DMS153 (cell line): ENCODE measurements at places on chromosomes 11 and 22.

- no peak for DNase-seq
Measured at GRCh38 chr11:124302347-124303125, 11.2 kb downstream of the OR8D1 start.

GRCh38 chr11:36777311-36777710, 179.3 kb upstream of the RAG2 start:
- no peak for DNase-seq

DNA sequence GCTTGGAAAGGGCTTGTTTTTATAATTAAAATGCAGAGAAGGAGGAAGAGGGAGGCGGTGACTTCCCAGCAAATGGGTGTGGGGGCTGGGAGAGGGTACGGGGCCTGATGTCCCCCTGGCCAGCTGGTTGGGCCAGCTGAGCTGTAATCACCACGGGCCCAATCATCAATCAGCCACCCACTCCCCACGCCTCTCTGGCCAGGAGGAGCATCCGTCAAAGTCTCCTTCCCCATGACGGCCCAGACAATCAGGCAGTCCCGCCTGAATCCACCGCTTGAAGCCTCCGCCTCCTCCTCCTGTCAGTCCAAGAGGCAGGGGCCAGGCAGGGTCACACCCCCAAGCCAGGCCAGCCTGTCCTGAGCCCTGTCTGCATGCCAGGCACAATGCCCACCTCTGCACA, 13.3 kb upstream of the CABP7 start:
- no peak for DNase-seq

DNA sequence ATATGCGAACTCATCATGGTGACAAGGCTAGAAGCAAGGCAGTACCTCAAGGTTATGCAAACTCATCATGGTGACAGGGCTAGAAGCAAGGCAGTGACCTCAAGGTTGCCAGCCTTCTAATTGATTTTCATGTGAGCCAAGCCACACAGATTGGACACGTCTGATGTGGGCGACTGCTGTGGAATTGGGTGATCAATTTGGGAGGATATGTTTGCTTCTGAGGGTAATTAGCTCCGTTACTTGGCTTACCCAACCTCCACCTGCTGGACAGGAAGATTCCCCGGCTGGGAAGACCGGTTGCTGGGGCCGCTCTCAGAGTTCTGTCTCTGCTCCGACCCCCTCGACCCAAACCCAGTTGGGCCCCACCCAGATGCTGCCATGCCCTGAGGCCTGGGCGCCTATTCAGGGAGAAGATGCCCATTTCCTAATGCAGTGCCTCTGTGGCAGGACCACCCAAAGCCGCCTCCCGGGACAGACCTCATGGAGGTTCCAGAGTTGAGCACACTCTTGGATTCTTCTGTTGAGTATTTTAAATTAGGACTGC, 69.9 kb upstream of the SHANK2 start:
- no peak for DNase-seq

DNA sequence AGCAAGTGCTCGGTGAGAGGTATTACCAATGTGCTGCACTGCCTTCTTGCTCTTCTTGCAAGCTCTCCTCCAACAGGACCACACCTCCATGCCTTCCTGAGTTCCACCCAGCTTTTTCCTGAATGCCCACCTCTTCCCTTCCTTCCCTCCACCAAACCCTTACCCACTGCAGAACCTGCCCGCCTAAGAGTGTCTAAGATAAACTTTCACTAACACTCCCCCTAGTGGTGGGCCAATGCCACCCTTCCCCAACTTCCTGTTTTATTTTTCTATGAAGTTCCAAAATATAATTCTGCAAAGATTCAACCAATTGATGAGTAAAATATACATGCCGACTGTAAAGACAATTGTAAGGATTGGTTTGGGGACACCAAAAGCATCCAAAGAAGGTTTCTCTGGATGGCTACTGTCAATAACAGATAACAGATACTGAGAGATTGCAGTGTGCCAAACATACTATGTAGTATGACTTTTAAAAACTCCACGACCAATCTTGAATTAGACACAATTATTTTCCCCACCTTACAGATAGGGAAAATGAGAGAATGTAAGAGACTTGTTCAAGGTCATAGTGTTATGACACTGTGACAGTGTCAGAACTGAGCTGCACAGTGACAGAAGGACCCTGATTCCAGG, 38.6 kb upstream of the BMAL1 start:
- no peak for DNase-seq
